ENCODE measurements at places on chromosomes 7 and 10.

DNA sequence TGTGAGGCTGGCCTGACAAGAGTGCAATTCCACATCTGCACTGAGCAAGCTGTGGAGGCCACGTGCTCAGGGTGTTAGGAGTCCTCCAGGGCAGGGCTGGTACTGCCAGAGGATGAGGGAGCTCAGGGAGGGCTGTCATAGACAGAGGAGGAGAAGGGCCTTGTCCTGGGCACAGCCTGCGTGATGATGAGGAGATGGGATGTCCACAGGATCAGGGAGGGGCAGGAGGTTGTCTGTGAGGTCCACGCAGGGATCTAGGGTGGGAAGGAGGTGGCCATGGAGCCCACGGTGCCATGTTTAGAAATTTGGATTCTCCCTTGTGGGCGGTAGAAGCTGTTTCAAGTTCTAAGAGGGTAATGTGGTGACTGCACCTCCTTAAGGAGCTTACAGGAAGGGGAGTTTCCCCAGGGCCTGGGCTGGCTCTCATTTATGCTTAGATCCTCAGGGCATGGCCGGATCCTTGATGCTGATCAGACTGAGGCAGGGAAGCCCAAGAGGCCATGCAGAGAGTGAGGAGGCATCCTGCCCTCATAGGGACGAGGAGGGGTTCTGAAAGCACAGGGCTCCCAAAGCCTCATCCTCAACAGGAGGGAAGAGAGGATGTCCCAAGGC is 30.3 kb downstream of the CHAT start:
- no peak for DNase-seq

DNA sequence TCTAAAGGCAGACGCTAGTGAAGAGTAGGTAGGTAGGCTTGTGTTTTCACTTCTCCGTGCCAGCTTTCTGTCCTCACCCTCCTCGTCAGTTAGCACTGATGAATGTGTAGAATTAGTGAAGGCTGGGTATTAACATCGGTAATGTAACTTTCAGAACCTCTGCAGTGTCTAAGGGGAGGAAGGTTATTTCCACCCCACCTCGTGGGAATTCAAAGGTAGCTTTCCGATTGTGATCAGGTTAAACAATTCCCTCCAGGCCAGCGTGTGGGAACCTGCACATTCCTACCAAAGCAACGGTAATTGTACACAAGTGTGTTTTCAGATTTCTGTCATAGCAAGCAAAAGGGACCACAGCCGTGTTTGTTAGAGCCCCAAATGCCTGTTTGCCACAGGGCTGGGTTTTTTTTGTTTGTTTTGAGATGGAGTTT is 405.0 kb upstream of the GALNT17 start:
- DNase-seq: no peak

DNA sequence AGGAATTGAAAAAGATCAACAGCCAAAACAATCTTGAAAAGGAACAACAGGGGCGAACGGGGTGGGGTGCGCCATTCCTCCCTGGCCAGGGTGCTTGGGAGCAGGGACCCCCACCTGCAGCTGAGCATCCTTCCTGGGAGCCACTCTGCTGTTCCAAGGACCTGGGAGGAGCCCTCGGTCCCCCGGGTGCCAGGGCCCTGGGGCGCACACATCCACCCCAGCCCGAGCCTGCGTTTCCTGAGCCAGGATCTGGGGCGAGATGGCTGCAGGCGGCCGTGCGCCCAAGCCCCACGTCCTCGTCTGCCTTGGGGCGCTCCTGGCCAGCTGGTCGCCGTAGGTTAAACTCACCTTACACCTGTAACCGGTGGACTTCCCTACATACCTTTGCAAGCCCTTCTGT is 10.6 kb downstream of the AP3M1 start:
- no peak for DNase-seq

GRCh38 chr7:22694597-22695207 is 32.3 kb upstream of the IL6 start:
- DNase-seq: no peak

- DNase-seq: no peak
These were observed 149.6 kb downstream of the CYP26A1 start for GRCh38 chr10:93223336-93223735.

DNA sequence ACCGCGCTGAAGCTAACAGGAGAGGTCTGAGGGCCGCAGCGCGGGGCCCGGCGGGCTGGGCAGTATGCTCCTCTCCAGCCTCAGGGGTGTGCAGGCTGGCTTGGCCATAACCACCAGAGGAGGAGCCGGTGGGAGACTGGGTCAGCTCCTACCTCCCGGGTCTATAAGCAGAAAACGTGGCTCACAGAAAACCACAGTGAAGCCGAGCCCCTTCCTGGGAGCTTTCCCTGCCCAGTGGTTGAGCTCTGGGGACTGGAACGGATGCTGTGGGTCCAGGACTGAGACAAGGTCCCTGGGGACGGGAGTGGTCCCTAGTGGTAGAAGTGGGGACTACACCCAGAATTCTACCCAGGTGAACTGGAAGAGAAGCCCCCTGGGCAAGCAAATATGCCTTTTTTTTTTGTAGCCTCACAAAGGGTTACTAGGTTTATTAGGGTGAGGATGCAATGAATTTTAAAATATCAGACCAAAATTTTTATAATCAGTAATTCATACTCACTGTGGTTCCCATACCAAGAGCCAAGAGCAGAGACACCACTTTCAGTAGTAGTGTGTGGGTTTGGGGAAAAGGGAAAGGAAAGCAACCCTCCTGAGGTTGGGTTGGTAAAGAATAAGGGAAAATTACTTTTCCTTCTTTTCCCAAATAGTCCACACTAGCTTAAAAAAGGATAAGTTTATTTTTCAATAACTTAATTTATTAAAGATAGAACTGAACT is 67.9 kb upstream of the PRKCQ start:
- DNase-seq: peak; percentile 57

DNA sequence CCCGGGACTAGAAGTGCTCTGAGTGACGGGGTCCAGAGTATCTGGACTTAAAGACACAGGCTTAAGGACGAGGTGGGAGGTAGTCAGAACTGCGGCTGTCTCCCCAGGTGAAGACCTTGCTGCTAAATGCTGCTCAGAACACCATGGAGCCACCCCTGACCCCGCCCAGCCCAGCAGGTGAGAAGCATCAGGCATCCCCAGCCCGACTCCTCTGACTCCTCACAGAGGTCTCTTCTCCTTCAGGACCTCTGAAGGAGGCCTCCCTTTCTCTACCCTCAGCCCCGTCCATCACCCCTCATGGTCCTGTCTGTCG is 5.8 kb downstream of the NFKB2 start:
- no peak for DNase-seq

DNA sequence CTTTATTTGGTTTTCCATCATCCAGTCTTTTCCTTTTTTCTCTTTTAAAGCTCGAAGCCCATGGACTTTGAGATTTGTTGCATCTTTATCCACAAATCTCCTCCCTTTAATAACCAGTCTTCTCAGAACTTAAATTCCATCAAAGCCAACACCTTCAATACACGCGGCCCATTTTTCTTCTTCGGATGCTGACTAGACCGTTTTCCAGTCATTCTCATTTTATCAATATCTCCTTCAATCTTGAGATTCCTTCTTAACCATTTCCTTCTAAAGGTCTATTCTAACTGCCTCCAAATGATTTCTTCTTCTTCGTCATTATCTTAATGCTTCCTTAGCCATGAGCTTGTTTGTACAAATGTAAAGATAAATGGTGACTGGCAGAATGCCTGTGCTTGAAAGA is 173.5 kb downstream of the BAMBI start:
- DNase-seq: no peak

GRCh38 chr7:32070051-32070405 is 179 bp downstream of the PDE1C start:
- no peak for DNase-seq

DNA sequence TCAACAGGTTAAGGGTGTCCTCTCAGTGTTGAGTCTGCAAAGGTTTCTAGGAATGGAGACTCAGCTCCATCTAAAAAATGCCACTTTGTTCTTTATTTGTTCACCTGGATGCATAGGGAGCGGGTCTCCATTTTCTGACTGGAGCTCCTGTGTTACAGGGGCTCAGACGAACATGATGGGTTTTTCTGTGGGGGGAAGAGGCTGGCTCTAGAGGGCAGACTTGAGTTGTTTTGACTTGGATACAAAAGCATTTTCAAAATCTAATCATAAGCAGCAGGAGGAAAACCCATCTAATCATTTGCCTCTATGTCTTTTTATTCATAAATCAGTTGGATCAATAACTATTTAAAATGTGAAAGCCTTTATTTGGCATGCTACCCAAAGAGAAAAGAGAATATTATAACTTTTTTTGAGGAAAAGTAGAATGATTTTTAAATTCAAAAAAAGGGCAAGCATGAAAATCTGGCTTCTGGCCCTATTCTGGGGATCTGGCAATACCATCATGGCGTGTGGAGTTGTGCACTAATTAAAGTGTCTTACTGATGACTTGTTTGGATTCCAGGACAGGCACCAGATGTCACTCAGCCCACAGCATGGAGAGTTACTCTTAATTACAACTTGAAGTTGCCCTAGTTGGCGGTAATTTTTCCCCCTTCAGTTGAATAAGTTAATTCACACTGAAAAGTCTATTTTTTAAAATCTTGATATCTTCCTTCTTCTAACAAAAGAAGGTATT is 594.9 kb downstream of the REEP3 start:
- DNase-seq: no peak

DNA sequence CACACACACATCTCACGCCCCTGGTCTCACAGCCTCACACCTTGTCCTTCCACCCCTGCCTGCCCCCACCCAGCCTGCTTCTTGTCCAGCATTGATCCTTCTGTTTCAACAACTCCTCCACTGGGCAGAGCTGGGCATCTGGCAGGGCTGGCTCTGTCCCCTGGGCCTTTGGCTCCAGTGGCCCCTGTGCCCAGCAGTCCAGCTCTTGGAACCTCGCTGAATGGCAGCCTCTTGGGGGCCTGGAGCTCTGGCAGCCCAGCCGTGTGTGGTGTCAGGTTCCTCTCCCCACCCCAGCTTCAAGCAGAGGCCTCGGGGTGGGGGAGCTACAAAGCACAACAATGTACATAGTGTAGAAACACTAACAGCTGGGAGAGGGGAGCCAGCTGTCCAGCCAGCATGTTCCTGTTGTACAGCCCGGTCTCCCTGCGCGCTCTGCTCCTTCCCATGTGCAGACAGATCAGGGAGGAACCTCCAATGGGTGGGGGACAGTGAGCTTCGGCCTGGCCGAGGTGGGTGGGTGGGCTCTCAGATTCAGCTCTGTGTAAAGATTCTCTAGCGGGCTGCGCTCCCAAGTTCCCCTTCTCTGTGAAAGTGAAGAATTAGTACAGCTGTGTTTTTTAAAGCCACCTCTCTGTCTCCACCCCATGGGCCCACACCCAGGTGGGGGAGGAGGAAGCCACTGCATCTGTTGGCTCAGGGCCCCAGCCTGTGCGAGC is 19.4 kb downstream of the ZMIZ2 start:
- peak; percentile 61 for DNase-seq

DNA sequence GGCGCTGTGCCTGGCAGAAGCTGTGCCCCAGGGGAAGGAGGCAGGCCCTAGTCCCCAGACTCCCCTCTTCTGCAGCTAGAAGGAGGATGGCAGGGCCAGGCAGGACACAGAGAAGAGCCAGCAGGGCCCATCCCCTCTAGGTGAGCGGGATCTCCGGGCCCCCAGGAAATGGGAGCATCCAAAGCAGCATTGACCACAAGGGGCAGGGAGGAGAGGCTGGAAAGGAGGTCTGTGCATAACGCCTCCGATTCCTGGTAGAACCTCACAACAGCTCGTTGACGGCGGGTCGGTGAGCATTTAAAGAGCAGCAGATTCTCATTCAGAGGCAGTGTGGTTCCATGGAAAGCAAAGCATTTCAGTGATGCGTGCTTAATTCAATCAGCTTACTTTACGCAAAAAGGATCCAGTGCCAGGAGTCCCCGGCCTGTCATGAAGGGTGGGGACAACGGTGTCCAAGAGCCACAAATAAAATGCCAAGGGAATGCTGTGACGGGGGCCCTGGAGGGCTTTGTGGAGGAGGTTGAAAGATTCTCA is 41.0 kb downstream of the CLRN3 start:
- no peak for DNase-seq

DNA sequence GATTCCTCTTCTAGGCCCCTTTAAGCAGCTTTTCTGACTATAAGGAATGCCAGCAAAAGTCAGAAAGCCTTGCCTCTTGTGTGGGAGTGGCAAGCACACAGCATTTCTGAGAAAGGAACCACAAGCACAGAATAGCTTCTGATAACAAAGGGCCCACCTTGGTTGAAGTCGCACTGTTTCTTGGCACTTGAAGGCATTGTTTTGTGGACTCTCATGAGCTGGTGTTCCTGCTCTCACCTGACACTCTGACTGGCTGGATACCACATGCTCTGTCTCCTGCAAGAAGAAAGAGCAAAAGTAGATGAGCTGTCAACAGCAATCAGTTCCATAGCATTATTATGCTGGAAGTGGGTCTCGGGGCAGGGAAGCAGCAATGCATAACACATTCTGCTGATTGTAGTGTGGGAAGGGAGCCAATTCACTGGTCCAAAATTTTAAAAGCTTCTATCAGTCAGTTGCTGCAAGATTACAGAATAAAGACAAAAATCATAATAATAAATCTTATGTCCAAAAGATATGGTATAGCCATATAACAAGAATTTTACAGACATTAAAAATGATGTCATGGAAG is 38.4 kb downstream of the FAM13C start:
- no peak for DNase-seq

GRCh38 chr7:133562621-133563020 is 309.7 kb downstream of the EXOC4 start:
- DNase-seq: no peak

- DNase-seq: no peak
These were observed 2.6 kb upstream of the TBX20 start for GRCh38 chr7:35256256-35257175.

GRCh38 chr10:60414877-60415585 is 25.4 kb upstream of the ANK3 start:
- no peak for DNase-seq

DNA sequence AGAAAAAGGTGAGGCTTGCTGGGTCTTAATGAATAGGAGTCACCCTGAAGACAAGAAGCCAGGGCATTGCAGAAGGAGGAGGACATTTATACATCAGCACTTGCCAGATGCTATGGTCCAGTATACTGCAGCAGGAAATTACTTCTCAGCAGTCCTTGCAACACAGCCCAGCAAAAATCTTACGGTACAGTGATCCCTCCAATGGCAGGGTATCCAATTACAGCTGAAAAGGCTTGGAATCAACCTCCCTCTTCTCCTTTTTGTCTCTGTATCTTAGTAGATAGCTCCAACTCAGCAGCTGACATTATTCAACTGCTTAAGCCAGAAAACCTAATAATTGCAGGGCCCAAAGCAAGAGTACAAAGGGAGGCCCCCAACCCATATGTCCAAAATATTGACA is 128.3 kb upstream of the COBL start:
- no peak for DNase-seq

GRCh38 chr10:35588836-35589235 is 16.3 kb upstream of the GJD4 start:
- DNase-seq: no peak

- no peak for DNase-seq
These were observed 140.5 kb downstream of the PKD1L1 start for GRCh38 chr7:47807756-47808155.

GRCh38 chr10:50621968-50622705 is 1.6 kb downstream of the SGMS1 start:
- DNase-seq: peak; percentile 78

Data from CD4-positive, alpha-beta T cell treated with Interleukin-15 for 1 hour (primary cell).